Stimulated activated CD4-positive, alpha-beta T cell treated with anti-CD3 and anti-CD28 coated beads, Interleukin-15, amount 100 ng/mL, for 1 hour (primary cell): ENCODE measurements at places on chromosomes 7 and 10.

GRCh38 chr7:1160670-1161021, 650 bp upstream of the ZFAND2A start:
- DNase-seq = no peak

DNA sequence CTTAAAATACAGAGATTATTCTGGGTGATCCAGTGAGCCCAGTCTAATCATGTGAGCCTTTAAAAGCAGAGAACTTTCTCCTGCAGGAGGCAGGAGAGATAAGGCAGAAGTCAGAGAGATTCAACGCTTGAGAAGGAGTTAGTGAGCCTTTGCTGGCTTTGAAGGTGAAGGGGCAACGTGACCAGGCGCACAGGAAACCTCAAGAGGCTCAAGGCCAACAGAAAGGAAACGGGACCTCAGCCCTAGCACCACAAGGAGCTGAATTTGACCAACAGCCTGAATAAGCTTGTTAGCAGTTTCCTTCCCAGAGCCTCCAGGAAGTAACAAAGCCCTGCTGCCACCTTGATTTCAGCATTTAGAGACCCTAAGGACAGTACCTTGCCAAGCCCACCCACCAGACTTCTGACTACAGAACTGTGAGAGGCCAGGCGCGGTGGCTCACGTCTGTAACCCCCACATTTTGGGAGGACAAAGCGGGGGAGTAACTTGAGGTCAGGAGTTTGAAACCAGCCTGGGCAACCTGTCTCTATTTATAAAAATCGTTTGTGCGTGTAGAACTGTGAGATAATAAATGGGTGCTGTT, 87.3 kb upstream of the KAT6B start:
- no peak for DNase-seq

DNA sequence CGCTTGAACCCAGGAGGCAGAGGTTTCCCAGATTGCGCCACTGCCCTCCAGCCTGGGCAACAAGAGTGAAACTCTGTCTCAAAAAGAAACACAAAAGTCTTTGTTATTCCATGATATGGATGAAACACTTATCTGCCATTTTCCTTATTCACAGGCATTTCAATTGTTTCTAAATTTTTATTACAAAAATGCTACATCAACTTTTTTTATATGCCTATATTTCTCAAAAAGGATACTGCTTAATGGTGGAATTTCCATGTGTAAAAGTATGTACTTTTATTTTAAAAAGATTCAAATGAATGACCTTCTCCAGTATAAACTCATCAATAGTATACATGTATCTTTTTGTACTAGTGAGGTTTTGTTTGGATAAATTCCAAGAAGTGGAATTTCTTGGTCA, 41.9 kb upstream of the STMP1 start:
- no peak for DNase-seq

GRCh38 chr7:110870926-110871325, 220.0 kb upstream of the LRRN3 start:
- no peak for DNase-seq

DNA sequence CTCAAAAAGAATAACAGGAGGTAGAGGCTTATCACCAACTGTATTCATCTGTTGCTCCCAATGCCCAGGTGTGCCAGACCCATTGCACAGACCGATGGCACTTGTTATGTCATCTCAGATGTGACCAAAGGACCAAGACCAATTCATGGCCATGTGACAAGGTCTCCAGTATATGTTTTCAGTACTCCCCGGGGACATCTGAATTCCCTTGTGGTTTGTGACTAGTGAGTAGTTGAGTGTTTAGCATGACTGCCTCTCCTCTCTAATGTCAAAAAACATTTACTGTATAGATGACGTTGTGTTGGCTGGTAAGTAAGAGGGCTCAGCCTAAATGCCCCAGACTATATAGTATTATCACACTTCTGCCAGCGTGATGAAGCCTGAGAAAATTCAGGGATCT, 202.1 kb upstream of the SMIM30 start:
- DNase-seq = no peak

DNA sequence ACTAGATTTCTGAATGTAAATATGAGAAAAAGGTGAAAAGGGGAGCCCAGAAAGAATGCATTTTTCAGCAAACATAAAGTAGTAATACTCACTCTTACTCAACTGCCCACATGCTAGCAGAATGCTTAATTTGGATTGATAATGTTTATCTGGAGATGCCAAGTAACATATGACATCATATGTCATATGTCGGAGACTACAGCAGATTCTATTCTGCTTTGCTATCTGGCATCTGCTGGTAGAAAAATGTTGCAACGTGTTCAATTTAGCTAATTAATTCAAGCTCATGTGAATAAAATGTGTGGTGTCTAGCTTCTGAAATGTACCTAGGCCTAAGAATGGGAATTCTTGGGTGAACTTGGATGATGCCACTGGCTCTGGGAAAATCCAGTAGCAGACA, 4.5 kb downstream of the BBIP1 start:
- DNase-seq = no peak

DNA sequence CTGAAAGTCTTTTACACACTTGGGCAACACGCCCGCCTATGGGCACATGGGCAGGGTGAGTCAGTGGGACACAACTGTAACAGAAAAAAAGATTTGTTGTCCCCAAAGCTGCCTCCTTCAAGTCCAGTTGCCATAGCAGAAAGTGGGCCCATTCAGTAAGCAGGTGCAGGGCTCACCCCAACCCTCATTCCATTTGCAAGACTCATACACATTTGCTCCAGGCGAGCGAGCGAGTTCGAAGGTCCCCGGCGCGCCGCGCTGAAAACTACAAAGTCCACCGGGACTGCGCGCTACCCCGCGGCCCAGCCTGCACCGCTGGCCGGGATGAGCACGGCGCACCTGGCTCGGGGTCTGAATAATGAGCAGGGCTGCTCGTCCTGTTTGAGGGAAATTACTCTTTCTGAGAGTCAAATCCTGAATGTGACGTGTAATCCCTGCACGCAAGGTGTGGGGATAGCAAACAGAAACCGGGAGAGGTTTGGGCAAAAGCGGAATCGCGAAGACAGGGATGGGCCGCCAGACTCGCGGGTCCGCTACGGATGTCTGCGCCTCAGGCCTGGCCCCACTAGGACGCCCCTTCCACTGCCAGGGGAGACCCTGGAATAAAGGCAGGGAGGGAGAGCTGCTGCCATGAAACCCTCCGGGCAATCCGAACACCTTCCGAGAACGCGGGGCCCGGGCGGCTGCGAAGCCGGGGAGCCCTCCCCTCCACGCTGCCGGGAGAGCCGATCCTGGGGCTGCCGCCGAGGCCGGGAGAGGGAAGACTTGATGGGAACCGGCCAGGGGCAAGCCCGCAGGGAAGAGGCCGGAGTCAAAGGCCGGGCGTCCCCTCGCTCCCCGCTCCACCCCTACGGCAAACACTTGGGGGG, 982 bp downstream of the COBL start:
- DNase-seq = no peak

DNA sequence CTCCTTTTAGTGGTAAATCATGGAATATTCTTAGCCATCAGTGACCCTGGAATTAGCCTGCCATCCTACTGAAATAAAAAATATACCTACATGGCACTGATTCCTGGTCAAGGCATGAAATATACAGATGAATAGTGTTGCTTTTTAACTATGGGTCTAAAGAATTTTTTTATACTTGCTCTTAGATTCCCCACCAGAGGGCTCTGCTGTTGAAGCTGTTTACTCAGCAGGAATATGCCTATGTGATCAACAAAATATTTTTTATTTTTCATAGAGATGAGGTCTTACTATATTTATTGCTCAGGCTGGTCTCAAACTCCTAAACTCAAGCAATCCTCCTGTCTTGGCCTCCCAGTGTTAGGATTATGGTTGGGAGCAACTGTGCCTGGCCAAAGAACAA, 13.5 kb downstream of the ZC3HC1 start:
- no peak for DNase-seq

- no peak for DNase-seq
These were observed 61.6 kb downstream of the COBL start for GRCh38 chr7:51255036-51255435.

- no peak for DNase-seq
These were observed 147.3 kb upstream of the TMEM196 start for GRCh38 chr7:19920705-19921104.

DNA sequence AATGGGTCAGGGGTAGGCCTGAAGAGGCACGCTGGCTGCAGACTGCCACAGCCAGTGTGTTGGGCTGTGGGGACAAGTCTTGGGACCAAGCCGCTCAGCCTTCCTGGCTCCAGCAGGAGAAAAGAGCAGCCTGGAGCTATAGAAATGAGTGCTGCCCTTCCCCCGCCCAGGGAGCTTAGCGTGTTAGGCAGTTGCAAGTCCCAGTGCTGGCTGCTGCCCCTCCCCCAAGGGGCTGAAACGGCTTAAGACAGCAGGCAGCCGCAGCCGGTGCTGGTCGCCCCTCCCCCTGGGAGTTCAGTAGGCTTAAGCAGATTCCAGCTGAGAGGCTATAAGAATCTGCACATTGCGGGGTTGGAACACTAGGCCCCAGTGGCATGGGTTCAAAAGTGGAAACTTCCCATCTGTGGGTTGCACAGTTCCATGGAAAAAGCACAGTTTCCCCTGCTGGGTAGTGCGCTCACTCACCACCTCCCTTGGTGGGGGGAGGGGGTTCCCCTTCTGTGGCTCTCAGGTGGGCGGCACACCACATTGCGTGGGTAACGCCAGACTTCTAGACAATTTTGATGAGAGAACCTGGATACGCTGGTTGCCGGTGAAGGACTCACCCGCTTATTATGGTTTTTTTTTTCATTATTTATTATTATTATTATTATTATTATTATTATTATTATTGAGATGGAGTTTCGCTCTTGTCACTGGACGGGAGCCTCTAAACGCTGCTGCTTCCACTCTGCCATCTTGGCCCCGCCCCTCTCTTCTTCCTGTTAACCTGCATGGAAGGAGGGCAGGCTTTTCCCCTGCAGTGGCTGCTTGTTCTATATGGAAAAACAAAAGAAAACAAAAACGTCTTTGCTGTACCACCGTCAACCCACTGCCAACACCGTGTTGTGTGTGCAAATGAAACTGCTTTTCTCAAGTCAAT, 151.1 kb downstream of the CXCL12 start:
- no peak for DNase-seq

DNA sequence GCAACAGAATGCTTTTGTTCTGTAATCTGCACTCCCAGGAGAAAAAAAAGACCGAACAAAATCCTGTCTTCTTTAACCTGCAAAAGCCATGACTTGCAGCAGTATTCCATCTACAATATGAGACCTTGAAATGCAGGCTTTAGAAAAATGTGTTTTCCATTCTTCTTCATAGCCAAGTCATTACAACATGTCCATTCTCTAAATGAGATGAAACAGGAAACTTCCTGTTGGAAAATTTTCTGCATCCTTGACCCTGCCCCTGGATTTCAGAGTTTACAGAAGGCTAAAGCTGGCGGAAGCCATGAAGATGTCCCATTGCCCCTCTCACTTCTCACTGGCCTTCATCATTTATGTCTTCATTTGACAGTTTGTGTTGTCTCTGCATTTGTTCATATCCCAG, 546.4 kb downstream of the TNS3 start:
- no peak for DNase-seq

DNA sequence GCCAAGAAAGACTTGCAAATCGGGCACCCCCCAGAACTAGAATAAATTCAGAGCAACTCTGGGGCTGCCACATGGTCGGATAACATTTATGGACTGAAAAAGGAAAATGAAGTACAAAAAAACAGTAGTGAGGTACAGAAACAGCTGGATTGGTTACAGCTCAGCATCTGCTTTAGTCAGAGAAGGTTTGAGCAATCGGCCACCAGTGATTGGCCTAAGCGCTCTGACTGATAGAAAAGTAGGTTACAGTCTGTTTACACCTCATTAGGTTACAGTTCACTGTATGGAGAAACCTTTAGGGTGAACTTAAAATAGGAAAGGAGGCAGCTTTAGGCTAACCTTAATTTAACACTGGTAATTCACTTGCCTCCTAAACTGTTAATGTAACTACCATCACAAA, 102.0 kb upstream of the DKK1 start:
- no peak for DNase-seq

- no peak for DNase-seq
These were observed 14.9 kb upstream of the GIMAP8 start for GRCh38 chr7:150435390-150436073.

DNA sequence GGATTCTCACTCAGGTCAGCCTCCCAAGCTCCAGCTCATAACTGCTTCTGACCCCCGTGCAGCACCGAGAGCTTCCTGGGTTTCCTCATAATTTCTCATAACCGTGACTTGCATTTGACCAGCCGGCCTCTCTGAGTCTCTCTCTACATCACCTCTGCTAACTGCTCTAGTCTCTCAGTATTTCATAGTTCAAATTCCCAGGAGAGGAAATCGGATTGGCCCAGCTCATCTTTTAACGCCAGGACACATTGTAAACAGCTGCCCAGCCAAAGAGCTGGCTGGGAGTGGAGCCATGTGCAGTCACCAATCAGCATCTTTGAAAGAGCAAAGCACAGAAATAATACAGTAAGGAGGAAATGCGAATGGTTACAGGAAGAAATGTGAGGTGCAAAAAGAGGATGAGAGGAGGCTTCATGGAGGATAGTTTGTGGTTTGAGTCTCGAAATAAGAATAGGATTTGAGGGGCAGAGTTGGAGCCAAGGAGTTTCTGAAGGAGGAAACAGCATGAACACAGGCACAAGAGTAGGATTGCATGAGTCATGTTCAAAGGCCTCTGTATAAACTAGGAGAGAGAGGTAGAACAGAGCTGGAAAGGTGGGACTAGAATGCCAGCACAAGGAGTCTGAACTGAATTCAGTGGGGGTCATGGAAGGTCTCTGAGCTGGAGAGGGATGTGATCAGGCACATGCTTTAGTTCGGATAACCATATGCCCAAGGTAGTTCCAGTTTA, 15.2 kb upstream of the LBX1 start:
- no peak for DNase-seq

DNA sequence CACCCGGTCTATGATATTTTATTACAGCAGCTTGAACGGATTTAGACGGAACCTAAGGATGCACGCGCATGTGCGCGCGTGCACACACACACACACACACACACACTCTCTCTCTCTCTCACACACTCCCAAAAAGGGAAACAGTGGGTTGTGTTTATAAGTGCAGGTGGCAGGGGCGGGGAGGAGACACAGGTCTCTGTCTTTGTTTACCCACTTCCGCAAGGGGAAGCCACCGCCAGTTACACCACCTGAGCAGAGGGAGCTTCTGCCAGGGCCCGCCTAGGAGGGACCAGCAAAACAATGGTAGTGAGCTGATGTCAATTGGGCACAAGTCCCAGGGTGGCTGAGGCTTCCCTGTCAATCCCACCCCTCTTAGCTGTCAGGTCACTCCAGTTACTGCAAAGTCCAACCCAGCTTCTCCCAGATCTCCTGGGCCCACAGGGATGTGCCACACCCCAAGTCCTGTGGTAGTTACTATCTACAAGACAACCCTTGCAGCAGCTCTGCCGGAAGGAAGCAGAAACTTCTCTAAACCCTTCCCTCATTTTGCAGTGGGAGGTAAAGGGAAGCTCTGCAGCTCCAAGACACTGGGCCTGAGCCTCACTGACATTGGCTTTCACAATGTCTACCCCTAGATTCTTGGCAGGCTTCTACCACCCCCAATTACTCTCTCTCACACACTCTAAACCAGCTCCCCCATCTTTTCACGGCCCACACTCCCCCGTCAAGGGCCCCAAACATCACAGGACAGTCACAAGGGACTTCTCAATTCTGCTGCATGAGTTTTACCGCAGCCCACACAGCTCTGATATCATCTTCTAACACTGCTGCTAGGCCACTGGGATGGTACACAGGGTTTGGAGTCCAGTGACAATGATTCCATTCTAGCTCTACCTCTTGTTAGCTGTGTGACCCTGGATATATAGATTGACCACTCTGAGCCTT, 17.6 kb downstream of the ANXA11 start:
- DNase-seq = peak; percentile 25
